ENCODE measurements at places on chromosomes 5 and 9. TPM values are rescaled to one million over a fixed set of nuclear protein-coding genes. Genes with fewer than 3 reads are reported as not detected.

DNA sequence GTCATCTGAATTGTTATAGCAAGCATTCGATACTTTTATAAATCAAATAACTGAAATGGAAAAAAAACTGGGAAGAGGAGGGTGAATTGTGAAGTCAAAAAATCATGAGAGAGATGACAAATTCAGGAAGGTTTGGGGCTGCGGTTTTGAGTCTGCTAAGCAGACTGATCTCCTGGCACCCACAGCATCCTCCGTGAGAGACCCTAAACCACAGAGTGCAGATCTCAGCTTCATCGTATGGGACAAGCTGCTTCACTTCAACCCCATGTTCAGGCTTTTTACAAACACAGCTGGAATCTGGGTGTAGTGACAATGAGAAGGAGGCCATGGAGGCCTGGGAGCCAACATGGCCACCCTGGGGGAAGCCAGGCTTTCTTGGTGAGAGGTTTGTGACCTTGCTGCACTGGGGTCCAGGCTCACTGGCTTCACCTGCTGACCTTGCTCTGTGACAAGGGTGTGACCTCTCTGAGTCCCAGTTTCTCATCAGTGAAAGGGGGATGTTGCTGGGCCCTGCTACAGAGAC lies 19.4 kb downstream of the USP20 start:
- no peak for DNase-seq

- no peak for DNase-seq
Measured at GRCh38 chr9:22055090-22055489, 46.0 kb upstream of the CDKN2B start.

The PCA3 gene
- not detected for total RNA-seq

DNA sequence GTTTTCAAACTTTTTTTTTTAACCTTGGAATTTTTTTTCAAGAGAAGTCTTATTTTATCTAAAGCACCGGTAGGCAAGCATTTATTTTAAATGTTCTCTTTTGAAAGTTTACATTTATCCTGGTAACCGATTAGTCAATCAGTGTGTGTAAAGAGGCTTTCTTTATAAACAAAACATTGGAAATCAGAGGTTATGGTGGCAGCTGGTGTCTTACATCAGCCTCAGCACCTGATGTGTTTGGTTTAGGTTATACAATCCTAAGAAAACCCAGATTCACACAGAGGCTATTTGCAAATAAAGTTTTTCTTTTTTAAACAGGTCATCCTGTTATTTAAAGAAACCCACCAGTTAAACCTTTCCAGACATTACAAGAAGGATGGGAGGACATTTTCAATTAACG lies 173.3 kb upstream of the GDNF start:
- DNase-seq, result no peak

The OSMR gene
- 11.7 TPM for total RNA-seq

GRCh38 chr9:109309282-109309681 lies 11.6 kb downstream of the EPB41L4B start:
- no peak for DNase-seq

The FBXL17 gene
- 13.5 TPM for total RNA-seq

All from body of pancreas (tissue), 4 donors.